Dermis blood vessel endothelial cell (primary cell): ENCODE measurements at places on chromosomes 5 and 9. TPM values are rescaled to one million over a fixed set of nuclear protein-coding genes. Genes with fewer than 3 reads are reported as not detected.

RNF183 gene
- not detected in 2 replicates for total RNA-seq

SEC24A gene
- total RNA-seq: 22.8 and 27.0 TPM in 2 replicates

DNA sequence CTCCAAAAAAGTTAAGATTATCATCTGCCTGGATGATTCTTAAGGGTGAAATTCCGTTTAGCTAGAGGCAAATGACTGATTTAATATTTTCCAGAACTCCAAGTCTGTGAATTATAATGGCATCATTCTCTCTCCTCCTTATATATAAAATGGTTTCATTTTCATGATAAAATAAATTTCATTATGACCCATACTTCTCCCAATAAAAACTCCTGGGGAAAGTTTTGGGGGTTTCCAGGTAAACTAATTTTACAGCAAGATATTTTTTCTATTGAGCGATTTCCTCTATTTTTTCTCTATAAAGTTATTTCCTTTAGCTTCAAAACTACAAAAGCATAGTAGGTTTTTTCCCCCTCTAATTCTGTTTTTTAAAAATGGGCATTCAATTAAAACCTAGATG, 7.6 kb upstream of the OTULIN start:
- DNase-seq: no peak

DNA sequence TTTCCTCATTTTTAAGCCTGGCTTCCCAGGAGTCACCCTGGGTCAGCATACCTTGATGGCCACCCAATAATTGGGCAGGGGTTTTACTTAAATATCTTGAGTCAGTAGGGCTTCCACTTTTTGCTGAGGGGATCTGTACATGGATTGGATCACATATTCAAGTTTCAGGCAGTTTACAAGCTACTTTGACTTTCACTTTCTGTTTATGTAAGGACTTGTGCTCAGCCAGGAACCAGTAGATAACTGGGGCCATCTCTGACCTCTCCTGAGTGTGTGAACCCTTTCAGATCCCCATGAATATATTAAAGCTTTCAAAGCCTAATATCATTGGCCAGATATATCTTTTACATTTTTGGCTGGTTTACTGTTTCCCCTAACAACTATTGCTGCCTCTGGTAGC, 45.1 kb downstream of the SLCO6A1 start:
- no peak for DNase-seq

DNA sequence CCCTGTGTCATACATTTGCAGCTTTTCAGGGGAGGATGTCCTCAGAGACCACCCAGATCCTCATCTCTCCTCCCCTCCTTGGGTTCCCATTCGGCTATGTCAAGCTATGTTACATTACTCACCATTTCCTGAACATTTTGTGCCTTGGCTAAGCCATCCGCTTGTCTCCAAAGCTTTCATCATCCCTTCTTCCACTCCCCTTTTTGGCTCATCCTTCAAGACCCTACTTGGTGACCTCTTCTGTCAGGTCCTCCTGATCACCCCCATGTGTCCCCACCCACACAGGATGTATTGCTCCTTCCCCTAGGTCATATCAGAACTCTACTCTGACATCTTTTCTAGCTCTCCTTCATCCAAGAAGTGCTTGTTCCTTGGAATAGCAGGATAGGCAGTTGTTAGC, 81.8 kb downstream of the BOD1 start:
- DNase-seq: no peak

FGD3 gene
- total RNA-seq: 0.17 TPM in 1 of 2 replicates, not detected in the other

GRCh38 chr5:150660108-150660831, 781 bp upstream of the MYOZ3 start:
- no peak for DNase-seq

WNK2 gene
- not detected in 2 replicates for total RNA-seq
